ENCODE measurements at places on chromosomes 3 and 15.

DNA sequence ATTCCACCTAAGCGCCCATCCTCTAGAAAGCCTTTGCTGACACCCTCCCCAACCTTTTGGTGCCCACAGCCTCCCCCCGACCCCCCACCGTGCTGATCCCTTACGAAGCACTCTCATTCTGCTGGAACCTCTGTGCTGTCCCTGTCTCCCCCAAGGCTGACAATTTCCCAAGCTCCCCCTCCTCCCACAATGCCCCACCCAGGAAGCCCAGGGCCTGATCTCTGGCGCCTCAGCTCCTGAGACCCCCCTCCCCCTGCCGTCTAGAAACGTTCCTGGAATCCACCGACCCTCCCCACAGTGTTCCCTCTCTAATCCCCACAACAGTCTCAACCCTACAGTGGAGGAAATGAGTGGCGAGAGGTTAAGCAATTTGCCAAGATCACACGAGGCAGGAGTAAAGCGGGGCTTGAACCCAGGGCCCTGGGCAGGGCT is 18.3 kb downstream of the MYL3 start:
- DNase-seq = no peak

DNA sequence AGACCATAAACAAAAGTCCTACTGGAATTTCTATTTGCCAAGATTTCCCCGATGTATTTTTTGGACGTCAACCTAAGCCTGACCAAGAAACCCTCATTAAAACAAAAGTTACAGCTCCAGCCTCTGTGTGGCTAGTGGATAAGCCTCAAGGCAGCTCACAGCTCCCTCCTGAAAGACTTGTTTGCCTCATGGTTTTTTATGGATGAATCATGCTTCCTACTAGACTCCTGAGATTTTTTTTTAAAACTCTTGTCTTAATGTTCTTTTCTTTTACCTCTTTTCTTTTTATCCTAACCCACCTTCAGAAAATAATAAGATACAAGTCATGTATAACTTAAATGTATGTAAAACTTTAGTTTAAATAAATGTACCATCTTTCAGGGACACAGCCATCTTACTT is 52.4 kb downstream of the SUCNR1 start:
- no peak for DNase-seq

DNA sequence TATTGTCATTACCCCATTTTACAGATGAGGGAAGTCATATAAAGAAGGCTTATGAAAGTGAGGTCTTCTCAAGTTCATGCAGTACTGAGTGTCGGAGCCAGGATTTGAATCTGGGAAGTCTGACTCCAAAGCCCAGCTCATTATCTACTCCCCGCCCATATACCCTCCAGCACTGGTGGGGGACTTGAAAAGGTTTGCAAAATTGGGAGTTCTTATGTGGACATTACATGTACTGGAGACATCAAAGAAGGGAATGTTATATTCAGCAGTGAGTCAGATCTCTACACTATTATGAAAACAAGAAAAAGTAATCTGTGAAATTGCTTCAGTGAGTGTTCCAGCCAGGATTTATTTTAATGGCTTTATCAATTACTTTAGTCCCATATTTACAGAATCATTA is 185.2 kb upstream of the CADPS start:
- DNase-seq = no peak

DNA sequence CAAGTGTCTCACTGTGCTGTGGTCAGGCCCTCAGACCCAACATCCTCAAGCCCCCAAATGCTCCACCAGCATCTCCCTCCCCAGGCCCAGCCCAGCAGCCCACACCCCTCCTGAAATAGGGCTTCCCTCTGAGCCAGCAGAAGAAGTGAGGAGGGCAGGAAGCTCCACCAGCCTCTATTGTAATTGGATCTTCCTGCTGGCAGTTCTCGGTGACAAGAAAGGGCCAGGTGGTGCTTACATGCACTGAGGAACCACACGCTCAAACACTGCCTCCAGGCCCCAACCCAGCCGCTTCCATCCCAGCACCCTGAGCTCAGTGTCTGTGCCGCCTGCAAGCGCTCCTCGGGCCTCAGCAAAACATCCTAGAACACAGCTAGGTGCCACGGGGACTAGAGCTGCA is 96.7 kb downstream of the ATP10A start:
- no peak for DNase-seq

- DNase-seq = no peak
Observed at GRCh38 chr15:56249092-56249491, 5.4 kb upstream of the RFX7 start.

DNA sequence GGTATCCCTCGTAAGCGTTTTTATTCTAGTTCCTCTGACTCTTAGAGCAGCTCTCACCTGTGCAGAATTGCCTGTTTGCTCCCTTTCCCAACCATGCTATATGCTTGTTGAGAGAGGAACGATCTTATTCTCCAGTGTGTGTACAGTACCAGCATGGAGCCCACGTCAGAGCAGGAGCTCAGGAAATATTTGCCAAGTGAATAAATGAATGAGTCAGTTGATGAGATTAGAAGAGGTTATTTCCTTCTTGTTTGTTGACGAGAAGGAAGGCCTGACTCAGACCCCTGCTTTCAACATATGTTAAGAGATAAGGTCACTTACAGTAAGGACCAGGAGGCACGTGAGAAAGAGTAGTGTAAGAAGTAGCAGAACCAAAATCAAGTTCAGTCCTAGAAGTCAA is 106.3 kb upstream of the ABHD17C start:
- DNase-seq = no peak

- no peak for DNase-seq
Observed at GRCh38 chr3:75260-75659, 121.3 kb upstream of the CHL1 start.

DNA sequence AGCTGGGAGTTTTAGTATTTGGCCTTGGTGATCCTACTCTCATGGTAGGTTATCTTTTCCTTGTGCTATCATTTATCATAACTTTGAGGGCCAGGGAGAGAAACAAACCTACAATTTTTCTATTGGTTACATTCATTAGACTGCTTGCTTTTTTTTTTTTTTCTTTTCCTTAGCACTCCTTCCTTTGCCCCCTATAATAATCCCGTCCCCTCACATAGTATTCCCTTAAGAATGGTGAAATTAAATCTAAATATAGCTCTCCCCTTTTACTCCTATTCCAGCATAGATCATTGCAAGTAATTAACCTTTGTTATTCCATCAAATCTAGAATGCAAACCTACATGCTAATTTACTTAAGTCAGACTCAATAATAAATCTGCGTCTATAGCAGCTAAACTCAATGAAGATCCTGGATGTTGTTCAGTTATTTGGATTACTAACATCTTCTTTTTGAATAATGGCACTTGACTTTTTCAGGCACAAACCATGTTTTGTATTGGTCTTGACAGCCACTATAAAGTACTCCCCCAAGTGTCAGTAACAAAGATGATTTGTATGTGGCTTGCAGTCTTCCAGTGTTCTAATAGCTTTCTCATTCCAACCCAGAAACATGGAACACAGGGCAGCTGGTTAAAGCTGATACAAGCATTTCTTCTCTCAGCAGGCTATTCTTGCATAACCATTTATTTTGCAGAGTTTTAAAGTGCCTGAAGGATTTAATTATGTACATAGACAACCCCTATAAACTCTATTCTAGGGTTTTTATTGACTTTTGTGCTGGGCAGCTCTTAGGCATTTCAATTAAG is 420.6 kb downstream of the MECOM start:
- DNase-seq = no peak

- DNase-seq = no peak
Observed at GRCh38 chr3:185561374-185561943, 9.1 kb upstream of the LIPH start.

GRCh38 chr15:44159492-44159891 is 35.6 kb downstream of the FRMD5 start:
- DNase-seq = no peak

GRCh38 chr15:87746333-87746732 is 510.2 kb downstream of the NTRK3 start:
- no peak for DNase-seq

GRCh38 chr3:18810306-18810661 is 338.0 kb upstream of the KCNH8 start:
- no peak for DNase-seq

DNA sequence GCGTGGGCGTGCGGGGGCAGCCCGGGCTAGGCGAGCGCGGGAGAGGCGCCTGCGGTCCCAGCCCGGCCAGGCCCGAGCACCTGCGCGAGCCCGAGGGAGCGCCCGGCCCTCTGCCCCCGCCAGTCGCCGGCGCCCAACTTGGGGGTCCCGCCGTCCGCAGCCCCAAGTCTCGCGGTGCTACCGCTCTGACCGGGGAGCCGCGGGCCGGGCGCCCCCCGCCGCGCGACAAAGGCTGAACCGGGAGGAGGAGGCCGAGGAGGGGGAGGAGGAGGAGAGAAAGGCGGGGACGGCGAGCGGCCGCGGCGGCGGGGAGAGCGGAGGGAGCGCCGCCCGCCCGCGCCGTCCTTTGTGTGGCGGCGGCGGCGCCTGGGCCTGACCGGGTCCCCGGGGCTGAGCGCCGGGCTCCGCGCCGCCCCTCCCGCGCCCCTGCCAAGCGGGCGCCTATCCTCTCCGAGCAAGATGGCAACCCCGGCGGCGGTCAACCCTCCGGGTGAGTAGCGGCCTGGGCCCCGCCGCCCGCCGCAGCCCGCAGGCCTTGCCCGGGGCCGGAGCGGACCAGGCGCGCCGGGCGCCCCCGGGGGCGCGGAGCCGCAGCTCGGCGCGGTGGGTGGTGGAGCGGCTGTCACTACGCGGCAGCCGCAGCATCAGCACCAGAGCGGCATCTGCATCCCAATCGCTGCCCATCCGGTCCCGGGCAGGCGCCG is at the start of gene ARNT2:
TSS of gene ARNT2 (plus strand) at position 326 of the 704 bp plus-strand sequence. CDS start at position 460, 134 bp downstream.
- DNase-seq = no peak

DNA sequence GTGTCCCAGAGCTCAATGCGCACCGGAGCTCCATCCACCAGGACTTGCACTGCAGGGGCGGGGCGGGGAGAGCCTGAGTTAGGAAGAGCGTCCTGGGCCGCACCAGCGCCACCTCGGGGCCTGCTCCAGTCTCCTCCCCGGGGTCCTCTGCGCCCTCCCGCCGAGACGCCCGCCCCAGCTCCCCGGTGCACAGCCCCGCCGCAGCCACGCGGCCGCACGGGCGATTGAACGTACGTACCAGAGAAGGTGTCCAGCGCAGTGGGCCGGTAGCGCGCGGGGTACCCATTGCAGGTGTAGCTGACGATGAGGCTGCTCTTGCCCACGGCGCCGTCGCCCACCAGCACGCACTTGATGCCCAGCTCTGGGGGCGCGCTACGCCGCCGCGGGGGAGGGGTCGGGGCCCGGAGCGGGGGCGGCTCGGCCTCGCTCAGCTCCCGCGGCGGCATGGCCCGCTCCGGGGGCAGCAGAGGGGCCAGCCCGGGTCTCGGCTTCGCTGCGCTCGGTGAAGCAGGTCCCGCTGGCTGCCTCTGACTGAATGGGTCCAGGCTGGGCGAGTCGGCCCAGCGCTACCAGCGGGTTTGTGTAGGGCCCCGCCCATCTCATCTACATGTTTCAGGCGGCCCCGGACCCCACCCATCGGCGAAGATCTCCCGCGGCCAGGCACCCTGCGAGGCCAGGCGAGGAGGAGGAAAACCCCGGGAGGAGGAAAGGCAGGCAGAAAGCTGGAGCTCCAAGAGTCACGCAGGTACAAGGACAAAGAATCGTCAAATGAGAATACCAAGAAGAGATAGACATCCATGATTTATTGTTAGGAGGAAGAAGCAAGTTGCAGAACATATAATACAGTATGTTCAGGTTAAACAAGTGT is at the start of gene RHOV:
TSS of gene RHOV (minus strand) at position 541 of the 868 bp plus-strand sequence. CDS start at position 446, 95 bp downstream.
- peak; percentile 44 for DNase-seq

DNA sequence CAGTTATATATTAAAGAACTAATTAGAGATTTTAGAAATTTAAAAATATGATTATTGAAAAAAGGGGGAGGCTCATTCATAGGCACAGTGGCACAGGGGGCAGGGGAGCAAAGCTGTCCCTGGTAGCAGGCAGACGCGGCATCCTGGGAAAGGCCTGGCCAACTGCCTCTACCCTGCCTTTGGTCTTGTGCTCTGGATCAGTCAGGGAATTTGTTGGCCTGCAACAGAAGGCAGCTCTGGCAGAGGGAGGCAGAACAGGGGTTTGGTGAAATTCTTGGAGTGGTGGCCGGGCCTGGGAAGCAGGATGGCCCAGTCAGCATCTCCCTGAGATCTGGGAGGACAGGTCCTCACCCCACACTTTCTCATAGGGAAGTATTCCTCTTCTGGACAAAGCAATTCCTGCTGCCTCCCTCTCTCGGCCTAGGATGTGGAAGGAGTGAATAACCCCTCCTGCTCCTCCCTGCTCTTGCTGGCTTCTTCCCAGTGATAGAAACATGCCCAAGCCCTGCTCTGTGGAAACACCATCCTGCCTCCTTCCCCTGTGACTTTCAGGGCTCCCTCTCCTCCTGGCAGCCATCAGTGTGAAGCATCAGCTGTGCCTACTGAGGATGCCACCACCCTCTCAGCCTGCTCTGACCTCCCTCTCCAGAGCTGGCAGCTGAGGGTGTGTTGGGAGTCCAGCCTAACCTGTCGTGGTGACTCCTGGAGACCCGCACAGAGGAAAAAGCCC is 26.9 kb downstream of the PRR20G start:
- no peak for DNase-seq

GRCh38 chr3:53073553-53074365 is 27.9 kb upstream of the SFMBT1 start:
- DNase-seq = no peak

- DNase-seq = no peak
Observed at GRCh38 chr15:99430881-99431401, 134.8 kb upstream of the MEF2A start.

DNA sequence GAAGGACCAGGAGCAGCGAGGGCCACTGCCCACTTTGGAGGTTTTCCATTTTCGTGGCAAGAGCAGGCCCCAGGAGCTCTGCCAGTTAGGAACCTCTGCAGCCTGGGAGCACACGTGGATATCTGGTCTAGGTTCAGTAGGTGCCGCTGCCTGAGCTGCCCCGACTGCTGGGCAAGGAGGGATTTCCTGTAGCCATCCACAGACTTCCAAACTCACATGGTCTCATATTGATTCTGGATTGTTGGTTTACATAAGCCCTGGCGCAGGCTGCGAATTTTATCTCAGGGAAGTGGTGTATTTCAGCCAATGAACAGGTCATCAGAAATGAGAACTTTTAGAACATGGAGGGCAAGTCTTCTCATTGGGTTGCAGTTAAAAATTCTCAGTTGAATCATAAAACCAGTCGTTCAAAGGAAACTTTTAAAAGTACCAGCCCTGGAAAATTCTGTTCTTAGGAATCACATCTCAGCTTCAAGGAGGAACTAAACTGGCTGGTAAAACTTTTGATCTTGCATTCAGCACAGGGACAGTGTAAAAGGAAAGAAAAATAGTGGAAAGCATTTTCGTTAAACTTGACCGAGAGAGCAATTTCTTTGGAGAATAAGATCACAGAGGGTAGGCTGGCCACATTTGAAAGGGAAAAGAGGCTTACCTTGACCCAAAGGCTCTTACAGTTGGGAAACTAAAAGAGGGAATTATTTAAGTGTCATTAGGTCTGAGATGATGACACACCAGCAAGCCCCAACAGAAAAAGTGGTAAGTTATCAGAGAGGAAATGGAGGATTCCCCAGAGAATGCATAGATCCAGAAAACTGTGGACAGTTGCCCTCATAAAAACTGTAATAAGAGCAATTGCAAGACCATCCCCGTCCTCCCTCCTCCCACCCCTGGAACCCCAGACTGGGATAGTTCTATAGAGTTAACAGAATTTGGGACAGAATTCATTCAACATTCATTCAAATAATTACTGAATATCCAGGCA is 6.4 kb upstream of the RTP3 start:
- DNase-seq = no peak
